CD4-positive, alpha-beta T cell treated with Interleukin-1 beta for 1 hour (primary cell): ENCODE measurements at places on chromosomes 1 and 21.

DNA sequence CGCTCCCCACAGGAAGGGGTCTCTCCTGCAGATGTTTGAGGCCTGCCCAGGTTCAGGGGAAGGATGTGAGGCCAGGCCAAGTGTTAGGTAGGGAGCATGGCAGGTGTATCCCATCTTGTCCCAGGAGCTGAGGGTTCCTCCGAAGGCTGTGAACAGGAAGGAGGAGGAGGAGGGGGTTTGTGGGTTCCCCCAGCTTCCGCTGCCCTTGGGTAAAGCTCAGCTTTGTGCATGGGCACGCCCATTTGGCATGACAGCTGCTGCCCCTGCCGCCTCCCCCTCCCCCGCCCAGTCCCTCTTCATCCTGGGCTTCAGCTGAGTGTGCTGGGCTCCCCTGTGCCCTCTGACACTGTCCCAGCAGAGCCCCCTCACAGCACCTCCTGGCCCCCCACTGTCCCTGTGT is 25.5 kb downstream of the TNFRSF8 start:
- peak; percentile 57 for DNase-seq

GRCh38 chr1:60229821-60230220 is 156.3 kb upstream of the C1orf87 start:
- DNase-seq: no peak

GRCh38 chr1:63403386-63403785 is 36.0 kb downstream of the ALG6 start:
- DNase-seq: no peak

DNA sequence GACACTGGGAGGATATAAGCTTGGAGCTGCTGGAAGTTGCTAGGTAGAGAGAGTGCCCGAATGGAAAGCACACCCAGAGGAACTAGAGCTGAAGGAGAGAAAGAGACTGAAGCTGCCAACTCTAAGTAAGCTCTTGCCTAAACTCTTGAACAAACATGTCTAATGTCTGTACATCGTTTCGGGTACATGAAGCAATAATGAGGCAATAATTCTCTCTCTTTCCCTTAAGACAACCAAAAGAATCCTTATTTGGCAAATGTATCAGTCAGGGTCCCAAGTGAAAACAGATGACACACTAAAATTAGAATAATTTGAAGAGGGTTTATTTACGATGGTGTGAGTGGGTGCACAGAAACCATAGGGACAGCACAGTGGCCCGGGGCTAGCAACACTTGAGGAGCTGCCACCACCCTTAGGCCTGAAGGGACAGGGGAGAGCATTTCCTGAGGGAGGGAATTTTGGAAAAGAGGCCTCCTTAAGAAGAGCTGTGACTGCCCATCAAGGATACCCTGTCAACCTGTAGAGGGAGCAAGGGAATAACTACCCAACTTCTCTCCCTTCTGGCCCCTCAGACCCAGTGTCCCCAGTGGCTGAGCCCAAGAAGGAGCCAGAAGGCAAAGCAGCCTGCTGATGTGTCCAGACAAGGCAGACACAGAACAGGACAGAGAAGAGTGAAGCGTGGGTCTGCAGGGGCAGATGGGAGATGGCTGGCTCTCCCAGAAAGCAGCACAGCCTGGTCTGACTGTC is 36.1 kb upstream of the KHDRBS1 start:
- DNase-seq: no peak

DNA sequence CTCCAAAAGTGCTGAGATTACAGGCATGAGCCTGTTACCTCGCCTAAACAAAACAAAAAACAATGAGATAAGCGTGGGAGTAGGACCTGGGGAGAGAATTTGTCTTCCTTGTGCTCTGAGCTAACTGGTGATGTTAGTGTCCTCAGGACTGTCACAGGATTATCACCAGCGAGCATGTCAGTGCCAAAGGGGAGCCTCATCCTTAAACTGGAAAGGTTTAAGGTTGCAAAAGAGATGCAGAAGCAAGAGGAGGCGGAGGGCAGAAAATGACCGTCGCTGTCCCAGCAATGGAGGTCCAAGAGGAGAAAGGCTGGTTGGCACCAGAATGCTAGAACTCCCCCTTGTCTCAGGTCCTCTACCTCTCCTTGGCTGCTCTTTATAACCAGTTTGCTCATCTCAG is 3.9 kb downstream of the SYPL2 start:
- no peak for DNase-seq

- DNase-seq: no peak
These were observed 9.9 kb upstream of the RD3 start for GRCh38 chr1:211501711-211502400.

- DNase-seq: no peak
These were observed 15.7 kb downstream of the RGS2 start for GRCh38 chr1:192824511-192824910.

DNA sequence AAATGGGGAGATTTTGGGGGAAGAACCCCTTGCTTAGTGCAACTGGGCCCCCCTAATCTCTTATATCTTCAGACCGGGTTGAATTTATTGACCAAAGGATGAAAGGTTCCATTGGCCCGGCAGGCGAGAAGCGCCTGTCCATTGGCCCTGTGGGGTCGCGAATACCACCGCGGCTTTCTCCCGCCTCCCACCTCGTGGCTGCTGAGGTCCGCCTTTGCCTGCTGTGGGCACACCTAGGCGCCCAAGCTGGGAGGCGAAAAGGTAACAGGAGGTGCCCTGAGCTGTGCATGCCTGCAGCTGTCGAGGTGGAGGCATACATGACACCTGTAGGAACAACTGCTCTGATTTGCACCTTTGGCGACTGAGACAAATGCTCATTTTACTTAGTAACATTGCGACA is 21.1 kb upstream of the FLG2 start:
- DNase-seq: no peak

DNA sequence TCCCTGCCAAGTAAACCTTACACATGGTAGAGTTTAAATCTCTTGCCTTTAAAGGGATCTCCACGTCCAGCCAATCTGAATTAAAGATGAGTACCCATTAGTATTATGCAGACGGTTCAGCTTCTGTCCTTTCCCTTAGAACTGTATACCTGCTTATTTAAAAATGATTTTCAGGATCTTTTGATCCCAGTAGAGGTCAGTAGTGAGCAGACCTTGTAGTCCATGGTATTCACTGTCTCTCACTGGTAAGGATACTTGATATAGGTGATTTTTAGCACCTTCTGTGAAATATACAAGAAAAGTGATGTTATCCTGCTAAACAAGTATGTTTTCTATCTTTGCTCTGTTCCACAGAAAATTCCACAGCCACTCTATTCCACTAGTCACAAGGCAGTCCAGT is 1211.6 kb upstream of the ADGRL4 start:
- no peak for DNase-seq

- DNase-seq: no peak
These were observed 1334.5 kb upstream of the ADGRL4 start for GRCh38 chr1:80341021-80341420.

DNA sequence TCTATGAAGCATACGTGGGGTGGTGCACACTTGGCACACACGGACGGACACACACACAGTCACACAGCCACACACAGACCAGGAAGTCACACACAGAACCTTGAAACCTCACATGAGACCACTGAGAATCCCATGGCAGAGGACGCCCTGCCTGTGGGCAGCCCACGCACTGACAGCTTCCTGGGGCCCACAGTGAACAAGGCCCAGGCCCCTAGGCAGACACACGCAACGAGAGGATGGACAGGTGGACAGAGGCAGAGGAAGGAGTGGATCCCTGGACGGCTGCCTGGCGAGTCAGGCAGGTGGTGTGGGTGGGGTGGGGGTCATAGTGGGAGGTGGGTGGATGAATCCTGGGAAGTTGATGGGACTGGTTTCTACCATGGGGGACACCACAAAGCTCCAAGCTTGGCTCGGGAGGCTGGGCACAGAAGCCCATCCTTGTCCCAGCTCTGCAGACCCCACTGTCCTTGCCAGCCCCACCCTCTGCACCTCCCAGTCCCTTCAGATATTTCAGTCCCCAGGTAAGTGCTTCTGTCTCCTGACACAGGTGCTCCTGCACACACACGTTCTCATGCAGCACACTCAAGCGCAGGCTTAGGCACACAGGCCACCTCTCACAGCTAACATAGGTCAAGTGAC is 49.1 kb downstream of the WNT9A start:
- DNase-seq: no peak

DNA sequence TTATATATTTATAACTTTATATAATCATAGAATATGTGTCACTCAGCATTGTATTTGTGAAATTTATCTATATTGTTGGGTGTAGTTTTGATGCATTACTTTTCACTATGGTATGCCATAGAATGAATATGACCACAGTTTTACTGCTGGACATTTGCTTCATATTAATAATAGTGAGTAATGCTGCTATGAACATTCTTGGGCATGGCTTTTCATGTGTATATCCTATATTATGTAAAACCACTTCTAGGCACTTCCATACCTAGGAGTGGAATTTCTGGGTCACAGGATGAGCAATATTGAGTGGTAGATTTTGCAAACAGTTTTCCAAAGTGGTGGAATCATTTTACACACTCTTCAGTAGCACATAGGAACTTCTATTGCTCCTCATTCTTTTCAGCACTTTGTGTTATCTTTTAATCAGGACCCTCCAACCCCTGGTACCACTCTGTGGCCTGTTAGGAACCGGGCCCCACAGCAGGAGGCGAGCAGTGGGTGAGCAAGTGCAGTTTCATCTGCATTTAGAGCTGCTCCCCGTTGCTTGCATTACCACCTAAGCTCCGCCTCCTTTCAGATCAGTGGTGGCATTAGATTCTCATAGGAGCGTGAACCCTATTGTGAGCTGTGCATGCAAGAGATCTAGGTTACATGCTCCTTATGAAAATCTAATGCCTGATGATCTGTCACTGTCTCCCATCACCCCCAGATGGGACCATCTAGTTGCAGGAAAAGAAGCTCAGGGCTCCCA is 56.0 kb upstream of the CNIH3 start:
- no peak for DNase-seq

GRCh38 chr1:39758556-39759435 is 12.4 kb downstream of the OXCT2 start:
- DNase-seq: no peak

- no peak for DNase-seq
These were observed 20.1 kb downstream of the LBR start for GRCh38 chr1:225407755-225408154.

GRCh38 chr1:222525951-222526350 is 22.0 kb downstream of the HHIPL2 start:
- DNase-seq: no peak

DNA sequence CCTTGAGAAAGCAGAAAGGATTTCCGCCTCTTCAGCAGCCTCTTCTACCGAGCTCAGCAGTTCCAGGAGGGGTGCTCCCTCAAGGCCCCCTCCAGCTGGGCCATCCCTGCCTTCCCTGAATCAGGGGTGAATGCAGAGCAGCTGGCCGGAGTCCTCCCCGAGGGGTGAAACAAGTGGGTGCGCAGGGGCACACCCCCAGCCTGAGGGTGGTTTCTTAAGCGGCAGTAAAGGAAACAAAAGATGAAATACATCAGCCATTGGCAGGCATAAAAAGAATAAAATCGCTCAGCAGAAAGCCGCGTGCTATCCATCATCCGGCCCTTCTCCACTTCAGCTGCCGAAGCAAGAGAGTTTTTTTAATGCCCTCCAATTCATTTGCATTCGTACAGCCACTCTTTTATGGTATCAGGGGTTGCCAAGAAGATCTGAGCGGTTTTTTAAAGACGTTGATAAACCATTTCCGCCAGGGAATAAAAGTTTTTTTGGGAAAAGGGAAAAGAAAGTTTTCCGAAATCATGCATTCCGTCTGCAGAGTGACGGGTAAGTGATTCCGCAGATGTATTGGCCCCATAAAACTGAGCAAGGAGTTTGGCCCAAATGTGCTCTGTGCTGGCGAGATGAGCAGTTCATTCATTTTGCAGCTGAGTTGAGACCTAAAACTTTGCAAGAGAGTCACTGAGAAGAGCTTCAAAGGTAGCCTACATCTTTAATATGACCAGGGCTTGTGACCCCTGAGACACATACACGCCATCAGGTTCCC is 73.7 kb upstream of the ZC3H12A start:
- DNase-seq: no peak

DNA sequence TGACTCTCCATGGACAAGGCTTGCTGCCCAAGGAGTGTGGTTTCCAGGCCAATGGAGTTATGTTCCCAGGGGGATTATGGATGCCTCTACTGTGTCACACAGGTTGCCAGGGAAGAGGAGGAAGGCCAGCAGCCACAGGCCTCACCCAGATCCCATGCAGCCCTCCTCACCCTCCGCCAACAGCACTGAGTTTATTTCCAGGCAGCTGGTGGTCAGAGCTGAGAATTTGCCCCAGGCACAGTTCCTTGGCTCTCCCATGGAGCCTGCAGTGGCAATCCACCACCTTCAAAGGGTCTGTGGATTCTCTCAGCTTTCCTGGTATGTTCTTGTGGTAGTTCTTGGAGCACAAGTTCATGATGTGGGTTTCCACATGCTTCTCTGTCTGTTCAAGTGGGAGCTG is 79.2 kb downstream of the NTNG1 start:
- DNase-seq: no peak

- no peak for DNase-seq
These were observed 41.5 kb downstream of the LHX4 start for GRCh38 chr1:180271272-180272255.

- DNase-seq: peak; percentile 83
These were observed 1.2 kb downstream of the SYTL1 start for GRCh38 chr1:27342778-27343638.

GRCh38 chr21:30444204-30444603 is 4.1 kb downstream of the KRTAP15-1 start:
- no peak for DNase-seq

- no peak for DNase-seq
These were observed 174.7 kb downstream of the LBR start for GRCh38 chr1:225253173-225253572.

GRCh38 chr1:8598783-8599182 is 218.7 kb downstream of the RERE start:
- DNase-seq: no peak

- no peak for DNase-seq
These were observed 55.3 kb downstream of the APP start for GRCh38 chr21:26115305-26115704.

DNA sequence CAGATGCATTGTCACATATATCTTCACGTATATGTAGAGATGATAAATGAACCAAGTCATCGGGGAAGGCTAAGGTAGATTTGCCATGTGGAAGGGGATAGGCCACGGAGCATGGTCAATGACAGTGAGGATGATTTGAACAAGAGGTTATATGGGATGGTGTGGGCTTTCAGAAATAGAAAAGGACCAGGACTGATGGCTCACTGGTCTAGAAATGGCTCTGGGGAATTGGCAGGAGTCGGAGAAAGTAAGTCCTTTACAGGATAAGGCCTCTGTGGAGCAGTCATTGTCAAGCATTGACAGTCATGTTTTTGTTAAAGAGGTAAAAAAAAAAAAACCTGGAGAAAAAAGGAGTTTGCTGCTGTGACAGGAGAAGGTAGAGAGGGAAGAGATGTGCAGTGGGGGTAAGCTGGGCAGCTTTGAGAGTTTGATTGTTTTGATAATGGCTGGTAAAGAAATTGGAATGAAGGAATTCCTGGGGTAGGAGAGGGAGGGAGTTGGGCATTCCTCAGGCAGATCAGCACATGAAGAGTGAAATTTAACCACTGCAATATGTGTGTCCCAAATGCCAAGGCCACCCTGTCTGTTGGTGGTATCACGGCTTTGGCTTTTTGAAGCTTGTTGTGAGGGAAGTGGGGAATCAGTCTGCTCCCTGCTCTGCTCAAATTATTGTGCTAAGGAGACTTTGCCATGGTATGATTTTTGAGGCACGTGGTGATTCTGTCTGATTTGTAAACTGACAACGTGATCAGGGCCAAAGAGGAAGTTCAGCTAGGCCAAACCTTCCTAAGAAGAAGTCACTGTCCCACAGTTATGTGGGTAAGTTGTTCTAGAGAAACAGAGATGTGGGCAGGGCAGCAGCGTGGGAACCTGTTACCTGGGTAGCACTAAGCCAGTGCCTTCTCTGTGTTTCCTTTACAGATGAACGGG is 26.0 kb downstream of the MACF1 start:
- peak; percentile 36 for DNase-seq

- DNase-seq: no peak
These were observed 1.1 kb downstream of the SRM start for GRCh38 chr1:11058595-11059154.
